ENCODE measurements at places on chromosomes 6 and 20. TPM values are rescaled to one million over a fixed set of nuclear protein-coding genes. Genes with fewer than 3 reads are reported as not detected.

NKAPL gene
- polyA plus RNA-seq = 2.5 TPM

ZNF334 gene
- 33.6 TPM for polyA plus RNA-seq

DNA sequence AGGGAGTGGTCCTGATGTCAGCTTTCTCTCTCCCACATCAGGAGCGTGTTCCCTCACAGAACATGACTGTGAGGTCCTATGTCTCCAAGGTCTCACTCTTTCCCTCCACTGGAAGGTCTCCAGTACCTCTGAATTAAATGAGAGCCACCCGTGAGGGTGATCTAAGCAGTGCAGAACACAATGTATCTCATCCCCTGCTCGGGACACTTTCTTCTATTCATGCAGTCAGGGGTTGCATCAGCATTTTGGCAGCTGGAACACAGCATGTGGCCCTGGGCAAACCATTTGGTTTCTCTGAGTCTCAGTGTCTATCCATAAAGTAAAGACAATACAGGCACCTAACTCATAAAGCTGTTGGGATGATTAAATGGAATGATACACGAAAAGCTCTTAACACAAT, 34.2 kb downstream of the MAFB start:
- no peak for DNase-seq

GRCh38 chr6:88441346-88441745, 275.2 kb upstream of the CNR1 start:
- no peak for DNase-seq

DNA sequence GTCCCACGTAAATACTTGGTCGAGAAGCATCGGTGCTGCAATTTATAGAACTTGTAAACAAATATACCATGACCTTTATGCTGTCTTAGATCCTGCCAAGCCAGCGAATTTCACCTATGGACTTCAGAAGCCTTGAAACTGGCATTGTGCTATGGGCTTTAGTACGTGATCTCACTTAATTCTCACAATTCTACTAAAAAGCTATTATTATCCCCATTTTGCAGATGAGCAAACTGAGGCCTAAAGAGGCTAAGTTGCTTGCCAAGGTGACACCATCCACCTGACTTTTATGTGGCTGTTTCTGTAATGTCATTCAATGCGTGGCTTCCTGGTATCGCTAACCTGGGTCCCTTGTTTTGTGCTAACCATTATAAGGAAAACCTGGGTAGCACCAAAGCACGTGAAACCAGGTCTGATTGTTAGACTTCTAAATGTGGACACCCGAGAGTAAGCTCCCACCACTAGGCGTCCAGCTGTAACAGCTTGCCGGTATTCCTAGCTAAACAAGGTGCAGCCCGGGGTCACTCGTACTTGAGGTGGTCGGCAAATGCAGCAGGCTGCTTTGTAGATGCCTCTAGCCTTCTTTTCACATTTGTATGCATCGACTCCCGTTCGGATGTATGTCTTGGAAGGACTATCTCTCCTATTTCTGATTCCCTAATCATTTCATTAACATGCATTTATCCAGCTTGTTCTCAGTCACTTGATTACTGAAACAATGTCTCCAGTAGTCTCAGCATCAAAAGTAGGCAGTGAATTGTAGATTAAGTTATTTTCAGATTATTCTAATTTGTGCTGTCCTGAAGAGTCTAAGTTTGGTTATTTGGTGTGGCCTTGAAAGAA, 1.1 kb downstream of the SYNJ2 start:
- no peak for DNase-seq

DNA sequence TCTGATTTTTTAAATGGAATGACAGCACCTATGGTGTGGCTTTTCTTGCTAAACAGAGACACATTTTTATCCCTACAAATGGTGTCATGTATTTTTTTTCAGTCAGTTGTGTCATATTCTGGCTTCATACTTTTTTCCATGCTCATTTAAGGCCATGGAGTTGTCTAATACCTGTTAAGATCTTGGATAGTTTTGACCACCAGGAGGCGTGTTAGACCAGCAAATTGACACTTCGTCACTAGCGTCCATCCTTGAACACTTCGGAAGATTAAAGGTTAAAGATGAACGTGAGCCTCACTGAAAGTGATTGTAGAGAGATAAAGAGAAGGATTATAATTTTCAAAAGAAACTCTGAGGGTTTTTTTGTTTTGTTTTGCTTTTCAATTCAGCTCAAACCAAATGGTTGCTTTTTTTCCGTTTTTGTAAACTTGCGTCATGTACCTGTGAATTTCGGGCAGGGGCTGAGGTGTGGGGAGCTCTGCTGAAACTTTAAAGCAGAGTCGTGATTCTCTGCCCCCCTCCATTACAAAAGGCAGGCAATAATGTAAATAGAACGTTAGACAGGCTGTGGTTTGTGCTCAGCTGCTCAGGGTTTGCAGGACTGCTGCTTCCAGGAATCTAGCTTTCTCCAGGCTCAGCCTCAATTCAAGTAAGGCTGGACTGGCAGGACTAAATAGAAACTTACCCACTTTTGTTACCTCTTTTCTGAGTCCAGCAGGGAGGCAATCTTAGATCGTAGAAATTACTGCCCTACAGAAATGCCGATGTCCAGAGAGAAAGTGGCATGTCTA, 245.1 kb downstream of the FOXA2 start:
- DNase-seq = peak; percentile 33

Measured in renal cortex interstitium (tissue), 15 donors.